ENCODE measurements at places on chromosomes 13 and 19.

DNA sequence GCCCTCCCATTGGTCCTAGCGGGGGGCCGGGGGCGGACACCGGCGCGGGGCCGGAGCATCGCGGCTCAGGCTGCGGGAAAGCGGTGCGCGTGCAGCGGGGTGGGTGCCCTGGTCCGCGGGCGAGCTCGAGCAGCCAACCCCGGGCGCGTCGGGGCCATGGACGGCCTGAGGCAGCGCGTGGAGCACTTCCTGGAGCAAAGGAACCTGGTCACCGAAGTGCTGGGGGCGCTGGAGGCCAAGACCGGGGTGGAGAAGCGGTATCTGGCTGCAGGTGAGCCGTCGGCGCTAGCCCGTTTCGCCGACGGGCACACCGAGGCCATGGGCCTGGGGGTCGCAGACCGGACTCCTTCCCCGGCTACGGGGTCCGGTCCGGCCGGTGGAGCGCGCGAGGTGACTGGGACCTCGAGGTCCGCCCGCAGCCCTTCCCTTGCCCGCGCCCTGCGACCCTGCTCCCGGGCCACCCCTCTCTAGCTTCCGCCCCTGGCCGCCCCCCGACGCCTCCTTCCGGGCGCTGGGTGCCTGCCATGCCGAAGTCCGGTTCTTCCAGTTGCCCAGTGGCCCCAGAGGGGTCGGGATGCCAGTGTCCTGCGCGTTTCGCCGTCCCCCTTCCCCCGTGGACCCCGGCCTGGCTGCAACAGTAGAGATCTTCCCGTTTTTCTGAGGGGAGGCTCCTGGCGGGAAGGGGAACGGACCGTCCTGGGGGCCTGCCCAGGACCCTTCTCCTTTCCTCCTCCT lies at the start of gene REEP6:
Gene REEP6 (plus strand): TSS at position 68 of the 735 bp plus-strand sequence. CDS start 89 bp downstream, at position 157.
- DNase-seq: no peak

DNA sequence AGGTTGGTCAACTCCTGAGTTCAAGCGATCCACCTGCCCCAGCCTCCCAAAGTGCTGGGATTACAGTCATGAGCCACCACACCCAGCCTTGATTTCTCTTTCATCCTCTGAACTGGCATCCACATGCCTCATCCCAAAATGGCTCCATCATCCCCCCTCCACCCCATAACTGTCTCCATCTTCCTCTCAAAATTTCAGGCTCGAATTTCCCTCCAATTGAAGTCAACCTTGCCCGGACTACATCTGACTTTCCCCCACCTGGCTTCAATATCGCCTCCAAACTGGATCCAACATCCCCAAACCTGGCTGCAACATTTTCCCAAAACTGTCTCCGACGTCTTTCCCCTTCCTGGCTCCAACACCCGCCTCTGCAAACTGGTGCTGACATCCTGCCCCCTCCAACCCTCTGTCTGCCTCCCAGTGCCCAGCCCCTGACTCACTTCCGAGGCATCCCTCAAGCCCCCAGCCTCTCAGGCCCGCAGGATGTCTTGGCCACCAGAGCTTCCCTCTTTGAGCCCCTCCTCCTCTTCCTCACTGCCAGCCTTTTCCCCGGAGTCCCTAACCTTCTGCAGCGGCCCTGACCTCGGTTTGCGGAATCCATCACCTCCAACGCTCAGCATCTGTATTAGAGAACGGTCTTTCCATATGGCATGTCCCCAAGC lies 943 bp downstream of the EXOC3L2 start:
- no peak for DNase-seq

DNA sequence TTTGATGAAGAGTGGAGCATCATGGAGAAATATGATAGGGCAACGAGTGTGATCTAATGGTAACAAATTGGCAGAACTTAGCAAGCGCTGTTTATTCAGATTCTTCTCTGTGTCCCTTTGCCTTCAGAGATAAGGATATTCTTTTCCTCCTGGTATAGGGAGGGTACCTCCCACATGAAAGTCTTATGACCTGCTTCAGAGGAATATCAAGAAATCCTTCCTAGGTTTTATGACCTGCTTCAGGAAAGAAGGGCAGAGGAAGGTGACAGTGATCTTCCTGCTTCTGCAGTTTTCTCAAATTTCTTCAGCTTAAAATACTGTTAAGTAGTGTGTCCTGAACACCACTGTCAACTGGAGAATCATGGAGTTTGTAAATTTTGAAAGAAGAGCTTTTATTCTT lies 144.3 kb downstream of the DNAJC15 start:
- DNase-seq: no peak

DNA sequence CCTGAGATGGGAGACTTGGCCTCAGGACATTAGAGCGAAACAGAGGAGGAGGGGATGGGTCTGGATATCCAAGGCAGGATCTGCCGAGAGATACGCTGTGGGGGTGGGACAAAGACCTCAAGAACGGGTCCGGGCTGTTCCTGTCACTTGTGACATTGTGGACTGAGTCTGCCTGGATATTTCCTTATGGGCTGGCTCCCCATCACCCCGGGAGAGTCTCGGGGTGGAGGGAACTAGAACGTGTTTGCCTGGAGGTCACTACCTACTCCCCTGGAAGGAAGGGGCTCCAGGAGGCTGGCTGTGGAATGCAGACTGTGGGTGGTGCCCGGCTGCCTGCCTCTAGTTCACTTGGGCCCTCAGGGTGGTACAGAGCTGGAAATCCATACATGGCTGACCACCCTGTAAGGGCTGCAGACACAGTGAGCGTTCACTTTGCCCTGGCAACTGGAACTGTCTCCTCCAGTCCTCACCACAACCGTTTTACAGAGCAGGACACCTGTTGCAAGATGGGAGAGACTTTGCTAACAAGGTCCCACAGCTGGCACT lies 26.4 kb downstream of the DNM2 start:
- no peak for DNase-seq

DNA sequence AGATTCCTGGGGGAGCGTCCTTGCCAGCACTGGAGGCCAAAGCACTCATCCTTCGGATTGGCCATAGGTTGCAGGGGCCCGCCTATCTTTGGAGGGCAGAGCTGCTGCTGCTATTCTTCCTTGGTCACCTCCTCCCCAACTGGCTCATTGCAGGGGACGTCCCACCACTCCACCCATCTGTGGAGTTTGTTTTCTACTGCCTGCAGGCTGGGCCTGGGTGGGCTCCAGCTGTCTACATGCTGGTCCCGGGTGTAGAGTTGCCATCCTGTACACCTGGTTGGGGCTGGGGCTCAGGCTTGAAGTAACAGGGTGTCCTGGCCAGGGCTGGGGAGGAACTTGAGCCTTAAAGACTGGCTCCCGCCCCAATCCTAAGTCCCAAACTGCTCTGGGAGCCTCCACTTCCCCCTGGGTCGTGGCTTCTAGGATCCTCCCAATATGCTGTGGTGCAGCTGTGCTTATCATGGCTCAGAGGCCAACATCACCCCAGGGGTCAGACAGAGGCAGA lies 2.1 kb downstream of the RNF225 start:
- no peak for DNase-seq

GRCh38 chr19:56138069-56138468 lies 3.0 kb upstream of the ZNF444 start:
- no peak for DNase-seq

DNA sequence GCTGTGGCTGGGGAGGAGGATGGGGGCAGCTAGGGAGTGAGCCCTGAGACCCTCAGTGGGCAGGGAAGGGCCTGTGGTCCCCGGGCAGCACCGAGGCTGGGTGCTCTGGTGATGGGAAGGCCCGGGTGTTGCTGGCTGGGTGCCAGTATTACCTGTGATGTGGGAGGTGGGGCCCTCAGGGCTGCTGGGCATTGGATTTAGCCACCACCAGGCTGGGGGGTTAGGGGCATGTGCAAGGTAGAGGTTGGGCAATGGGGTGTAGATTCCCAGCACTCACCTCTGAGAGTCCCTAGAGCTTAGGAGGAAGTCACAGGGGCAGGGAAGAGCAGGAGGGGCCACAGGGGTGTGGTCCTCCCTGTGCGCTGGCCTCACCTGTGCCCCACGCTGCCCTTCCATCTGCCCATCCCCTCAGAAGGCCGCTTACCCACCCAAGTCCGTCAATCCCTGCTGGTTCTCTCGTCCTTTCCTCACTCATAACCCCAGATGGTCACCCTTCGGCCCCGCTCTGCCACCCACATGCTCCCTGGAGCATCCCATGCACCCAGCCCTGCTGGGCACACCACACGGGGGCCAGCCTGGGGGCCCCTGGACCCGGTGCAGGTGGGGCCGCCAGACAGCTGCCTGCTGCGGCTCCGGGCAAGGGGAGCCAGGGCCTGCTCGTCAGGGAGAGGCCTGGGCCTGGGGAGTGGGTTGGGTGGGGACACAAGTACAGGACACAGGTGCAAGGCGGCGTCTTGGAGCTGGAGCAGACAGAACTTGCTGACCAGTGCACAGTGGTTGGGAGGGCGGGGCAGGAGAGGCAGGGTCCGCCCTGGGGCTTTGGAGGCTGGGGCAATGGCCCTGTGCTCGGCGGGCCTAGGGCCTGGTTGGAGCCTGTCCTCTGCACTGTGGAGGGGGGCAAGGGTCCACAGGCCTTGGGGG lies 12.5 kb downstream of the EPN1 start:
- no peak for DNase-seq

DNA sequence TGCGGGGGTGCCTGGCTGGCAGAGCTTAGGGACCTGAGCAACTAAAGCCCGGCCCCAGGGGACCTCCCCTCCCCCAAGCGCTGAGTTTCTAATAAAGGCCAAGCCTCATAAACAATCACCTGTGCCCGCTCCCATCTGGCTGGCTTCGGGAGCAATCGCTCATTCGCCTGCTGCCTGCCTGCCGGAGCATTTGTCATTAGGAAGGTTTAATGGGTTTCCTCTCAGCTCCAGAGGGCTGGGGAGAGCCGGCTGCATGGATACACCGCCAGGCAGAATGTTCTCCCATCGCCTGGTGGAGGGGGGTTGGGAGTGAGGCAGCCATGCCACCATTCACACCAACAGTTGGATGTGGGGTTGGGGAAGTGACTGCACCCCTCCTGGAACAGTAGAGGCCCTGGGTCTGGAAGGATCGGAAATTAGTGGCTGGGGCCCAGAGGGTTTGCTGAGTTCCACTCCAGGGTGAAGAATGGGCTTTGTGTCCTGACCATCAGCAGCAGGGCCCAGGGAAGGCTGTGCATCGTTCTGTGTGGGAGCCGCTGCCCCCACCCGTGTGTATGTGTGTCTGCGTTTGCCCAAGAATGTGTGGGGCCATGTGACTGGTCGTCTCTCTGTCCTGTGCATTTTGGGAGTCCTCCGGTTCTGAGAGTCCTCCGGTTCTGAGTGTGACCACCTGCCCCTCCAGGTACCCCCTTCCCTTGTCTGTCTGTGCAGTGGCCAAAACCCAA lies 15.3 kb downstream of the PIN1 start:
- no peak for DNase-seq

GRCh38 chr13:35669321-35669720 lies 192.8 kb upstream of the MAB21L1 start:
- no peak for DNase-seq

DNA sequence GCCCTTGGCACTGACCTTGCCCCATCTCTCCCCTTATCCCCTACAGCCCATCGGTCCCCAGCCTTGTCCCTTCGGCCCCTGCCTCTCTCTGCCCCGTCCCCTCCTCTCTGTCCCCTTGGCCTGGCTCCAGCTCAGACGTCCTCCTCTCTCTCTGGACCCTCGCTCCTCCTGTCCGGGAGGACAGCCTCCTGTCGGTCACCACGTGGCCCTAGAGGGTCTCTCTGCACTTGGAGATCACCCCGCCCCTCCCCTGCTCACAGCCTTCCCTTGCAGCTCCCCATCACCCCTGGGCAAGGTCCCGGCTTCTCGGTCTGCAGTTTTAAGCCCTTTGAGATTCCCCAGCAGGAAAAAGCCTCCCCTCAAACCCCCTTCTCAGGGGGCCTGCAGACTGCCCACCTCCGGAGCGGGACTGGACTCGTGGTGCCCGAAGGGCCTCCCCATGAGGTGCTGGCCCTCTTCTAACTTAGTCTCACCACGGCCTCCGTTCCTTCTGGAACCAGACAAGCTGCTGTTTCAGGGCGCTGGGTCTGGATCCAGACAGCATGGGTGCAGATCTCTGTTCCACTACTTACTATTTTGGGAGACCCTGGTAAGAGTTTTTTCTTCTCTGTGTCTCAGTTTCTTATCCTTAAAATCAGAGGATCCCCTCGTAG lies 3.3 kb upstream of the KLK15 start:
- no peak for DNase-seq

- no peak for DNase-seq
Observed at GRCh38 chr19:49486232-49486631, 1.2 kb upstream of the RPL13A start.

DNA sequence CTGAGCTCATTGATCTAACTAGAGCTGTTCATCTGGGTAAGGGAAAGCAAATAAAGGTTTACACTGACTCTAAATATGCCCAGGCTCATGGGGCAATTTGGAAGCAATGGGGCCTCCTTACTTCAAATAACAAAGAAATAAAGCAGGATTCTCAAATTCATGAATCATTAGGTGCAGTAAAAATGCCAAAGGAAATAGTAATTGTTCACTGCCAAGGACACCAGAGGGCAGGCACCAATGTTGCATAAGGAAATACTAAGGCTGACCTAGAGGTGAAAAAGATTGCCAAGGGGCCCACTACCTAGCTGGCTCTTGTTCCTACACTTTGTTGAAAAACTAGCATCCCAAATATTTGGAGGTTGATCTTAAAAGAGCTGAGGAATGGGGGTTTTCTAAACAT lies 1686.7 kb upstream of the MIR17HG start:
- DNase-seq: no peak

- no peak for DNase-seq
Observed at GRCh38 chr13:41942462-41943094, 18.3 kb downstream of the VWA8 start.

DNA sequence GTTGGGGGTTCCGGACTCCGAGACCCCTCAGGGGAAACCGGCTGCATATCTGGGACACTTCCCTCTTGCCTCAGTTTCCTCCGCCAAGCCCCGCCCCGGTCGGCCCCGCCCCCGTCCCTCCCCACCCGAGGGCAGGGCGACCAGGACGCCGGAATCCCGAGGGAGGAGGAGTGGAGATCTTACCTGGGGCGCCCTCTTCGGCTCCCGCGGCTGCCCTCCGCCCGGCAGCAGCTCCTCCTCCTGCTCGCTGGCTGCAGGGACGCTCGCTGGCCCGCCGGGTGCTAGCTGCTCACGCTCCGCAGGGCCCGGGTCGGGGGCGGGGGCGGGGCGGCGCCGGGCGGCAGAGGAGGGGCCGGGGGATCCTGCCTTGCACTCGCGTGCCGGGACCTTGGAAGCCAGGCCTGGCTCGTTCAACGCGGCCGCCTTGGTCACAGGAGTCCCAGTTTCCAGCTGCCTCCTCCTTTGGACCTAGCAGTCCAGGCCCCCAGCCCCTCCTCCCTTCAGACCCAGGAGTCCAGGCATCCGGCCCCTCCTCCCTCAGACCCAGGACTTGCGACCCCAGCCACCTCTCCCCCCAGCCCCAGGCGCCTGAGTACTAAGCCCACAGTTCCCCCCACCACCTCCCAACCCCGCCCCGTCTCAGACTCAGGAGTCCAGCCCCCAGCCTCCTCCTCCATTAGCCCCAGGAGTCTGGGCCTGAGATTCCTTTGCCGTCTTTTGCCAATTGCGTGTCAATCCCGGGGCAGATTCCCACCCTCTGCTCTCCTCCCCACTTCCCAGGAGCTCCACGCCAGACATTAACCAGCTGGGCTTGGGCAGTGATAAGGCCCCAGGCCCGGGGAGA lies at the start of gene NTF4:
Gene NTF4 (minus strand): TSS at position 51 of the 844 bp plus-strand sequence. CDS start 2,821 bp downstream, outside the sequence.
- DNase-seq: no peak
